Stimulated activated CD4-positive, alpha-beta T cell treated with anti-CD3 and anti-CD28 coated beads, TNF-alpha, amount 100 ng/mL, for 1 hour (primary cell): ENCODE measurements at places on chromosomes 2 and 18.

GRCh38 chr2:7180638-7181370 is 263.6 kb downstream of the RNF144A start:
- no peak for DNase-seq

DNA sequence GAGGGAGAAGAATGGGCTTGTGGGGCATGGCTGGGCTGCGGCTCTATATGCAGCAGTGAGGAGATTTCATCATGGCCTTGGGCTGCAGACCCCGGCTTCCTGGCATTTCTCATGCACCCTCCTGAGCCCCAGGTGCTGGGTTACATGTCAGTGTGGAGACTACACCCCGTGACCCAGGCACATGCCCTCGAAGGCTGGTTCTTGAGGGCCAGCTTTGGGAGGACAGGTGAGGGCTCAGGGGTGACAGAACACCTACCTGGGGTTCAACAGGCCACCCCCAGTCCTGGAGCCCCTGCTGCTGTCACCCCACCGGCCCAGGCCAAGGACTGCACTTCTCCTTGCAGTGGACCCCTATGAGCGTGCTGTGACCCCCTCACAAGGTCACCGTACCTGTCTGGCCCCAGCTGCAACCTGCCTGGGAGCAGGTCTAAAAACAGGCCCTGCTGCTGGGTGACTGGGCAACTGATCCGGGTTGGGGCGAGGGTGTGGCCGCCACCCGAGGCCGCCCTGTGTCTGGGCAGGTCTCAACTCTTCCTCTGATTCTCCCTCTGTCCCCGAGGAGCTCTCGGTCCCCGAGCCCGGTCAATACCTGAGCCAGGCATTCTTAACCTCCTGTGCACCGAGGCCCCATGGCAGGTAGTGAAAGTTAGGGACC is 94.8 kb upstream of the OTOS start:
- no peak for DNase-seq

GRCh38 chr2:65277118-65277517 is 49.5 kb downstream of the ACTR2 start:
- DNase-seq, result no peak

DNA sequence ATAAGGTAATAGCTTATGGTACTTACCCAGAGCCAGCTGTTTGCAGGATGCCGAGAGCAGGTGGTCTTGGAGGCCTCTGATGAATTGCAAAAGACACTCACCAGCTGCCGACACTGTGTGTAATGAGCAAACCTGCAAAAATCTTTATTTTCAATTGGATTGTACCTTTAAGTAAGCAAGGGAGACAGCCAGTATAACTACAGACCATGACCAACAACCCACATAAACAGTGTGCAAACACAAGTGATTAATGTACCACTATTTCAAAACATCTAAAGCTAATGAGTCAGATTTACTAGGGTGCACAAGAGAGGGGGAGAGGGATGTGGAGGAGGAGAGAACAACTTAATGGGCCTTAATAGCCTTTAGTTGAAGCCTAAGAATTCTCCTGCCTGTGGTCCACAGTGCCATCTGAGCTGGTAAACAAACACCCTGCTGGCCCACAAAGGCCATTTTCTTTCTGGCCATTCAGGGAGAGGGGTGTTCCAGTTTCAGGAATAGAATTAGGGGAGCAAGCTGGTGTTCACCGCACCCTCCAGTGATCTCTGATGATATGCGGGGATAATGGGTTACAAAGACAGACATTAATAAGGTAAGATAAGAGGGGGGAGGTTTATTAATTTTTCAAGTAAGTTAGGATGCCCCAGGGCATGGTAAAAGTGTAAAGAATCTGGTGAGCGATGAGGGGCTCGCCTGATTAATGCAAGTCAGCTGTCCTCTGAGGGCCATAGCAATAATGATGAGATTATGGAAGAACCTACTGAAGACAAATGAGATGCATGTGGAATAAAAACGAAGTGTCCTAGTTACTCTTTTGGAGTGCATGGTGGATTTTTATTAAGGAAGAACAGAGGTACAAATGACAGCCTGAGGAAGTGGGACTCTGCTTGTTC is 196.4 kb downstream of the HRH4 start:
- DNase-seq, result no peak

DNA sequence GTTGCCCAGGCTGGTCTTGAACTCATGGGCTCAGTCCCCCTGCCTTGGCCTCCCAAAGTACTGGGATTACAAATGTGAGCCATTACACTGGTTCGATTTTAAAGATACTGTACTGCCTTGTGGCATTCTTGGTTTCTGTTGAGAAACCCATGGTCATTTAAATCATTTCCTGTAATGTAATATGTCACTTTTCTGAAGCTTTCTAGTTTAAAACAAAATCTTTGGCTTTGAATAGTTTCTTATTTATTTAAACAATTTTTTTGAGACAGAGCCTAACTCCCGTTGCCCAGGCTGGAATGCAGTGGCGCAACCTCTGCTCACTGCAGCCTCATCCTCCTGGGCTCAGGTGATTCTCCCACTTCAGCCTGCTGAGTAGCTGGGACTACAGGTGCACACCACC is 8.9 kb downstream of the ZNF512 start:
- DNase-seq, result no peak

DNA sequence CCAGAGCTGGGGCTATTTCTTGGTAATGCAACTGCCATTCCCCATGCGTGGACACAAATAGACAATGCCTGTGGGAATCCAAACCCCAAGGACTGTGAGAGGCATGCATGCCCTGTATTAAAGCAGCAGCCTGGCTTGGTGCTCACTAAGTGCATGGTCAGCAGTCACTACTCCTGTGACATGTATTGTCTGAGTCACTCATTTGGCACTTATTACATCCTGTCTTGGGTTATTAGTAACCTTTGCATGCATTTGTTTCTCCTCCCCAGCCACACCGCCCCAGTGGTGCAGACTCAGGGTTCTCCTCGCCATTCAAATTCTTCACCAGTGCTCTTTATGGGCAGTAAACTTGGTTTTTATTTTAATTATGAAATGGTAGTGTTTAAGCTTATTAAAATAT is 30.2 kb downstream of the PRKCE start:
- no peak for DNase-seq

- no peak for DNase-seq
These were observed 10.4 kb downstream of the ADCY3 start for GRCh38 chr2:24909555-24910177.

DNA sequence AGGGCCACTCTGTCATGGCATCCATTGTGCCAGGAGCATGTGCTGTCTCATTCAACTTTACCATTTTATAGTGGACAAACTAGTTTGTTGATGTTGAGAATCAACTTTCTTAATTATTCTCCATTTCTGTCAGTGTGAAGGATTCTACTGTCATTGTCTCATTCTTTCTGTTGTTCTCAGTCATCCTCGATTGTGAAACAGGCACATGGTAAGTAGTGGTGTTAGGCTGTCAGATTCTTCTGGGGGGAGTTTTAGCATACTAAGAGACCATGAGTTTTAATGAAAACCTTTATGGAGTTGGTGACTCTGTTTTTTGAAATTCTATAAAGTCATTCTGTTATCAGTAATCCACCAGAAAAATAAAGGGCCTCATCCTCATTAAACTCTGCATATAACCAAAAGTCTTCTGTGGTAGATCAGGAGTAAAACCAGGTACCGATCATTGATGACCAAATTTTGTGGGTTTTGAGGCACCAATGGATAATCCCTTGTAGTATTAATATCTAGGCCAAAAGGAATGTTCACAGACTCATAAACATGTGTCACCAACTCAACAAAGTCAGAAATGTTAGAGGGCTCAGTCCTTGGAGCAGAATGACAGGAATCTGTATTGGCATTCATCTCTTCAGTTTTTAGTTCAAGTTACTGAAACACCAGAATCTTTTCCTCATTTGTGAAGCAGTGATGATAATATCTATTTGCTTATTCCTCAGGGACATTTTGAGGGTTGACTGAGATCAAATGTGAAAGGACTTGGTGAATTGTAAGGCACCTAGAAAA is 73.2 kb downstream of the CERS6 start:
- no peak for DNase-seq
